ENCODE measurements at places on chromosomes 6 and 20.

GRCh38 chr6:47527274-47527673, 49.7 kb downstream of the CD2AP start:
- H3K27ac ChIP-seq = no peak overlapping the region
- H3K4me3 ChIP-seq = no peak overlapping the region
- H3K27me3 ChIP-seq = no peaks in the 10 kb centered on the region
- no peaks in the 10 kb centered on the region for H3K4me1 ChIP-seq

- no peak for DNase-seq
- no peaks in the 10 kb centered on the region for H3K36me3 ChIP-seq
- no peaks in the 10 kb centered on the region for H3K4me1 ChIP-seq
- no peaks in the 10 kb centered on the region for H3K27me3 ChIP-seq
- no peak overlapping the region for H3K4me3 ChIP-seq
Measured at GRCh38 chr20:24166123-24166381, 177.5 kb upstream of the GGTLC1 start.

GRCh38 chr20:35472209-35472608, 16.8 kb downstream of the CEP250 start:
- H3K27ac ChIP-seq = no peak overlapping the region
- H3K4me1 ChIP-seq = no peaks in the 10 kb centered on the region
- H3K4me3 ChIP-seq = no peak overlapping the region
- no peak for DNase-seq

DNA sequence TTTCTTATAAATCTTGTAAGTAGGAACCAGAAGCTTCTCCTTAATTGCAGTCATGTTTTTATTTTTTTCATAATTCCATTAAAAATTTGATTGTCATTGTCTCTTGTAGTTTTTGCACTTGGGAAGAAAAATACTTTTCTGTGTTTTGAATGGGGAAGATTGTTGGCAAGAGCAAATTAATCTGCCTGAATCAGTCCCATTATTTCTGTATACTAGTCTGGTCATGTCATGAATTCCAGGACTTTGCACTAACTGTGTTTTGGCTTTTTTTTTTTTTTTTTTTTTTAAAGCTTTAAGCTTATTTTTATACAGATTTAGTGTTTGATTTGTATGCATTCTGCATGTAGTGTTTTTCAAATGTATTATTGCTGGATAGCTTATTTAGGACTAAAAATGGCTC, 47.6 kb downstream of the RALGAPB start:
- no peak for DNase-seq
- H3K4me1 ChIP-seq = no peaks in the 10 kb centered on the region
- H3K27ac ChIP-seq = no peak overlapping the region
- H3K4me3 ChIP-seq = no peak overlapping the region
- no peaks in the 10 kb centered on the region for H3K27me3 ChIP-seq

DNA sequence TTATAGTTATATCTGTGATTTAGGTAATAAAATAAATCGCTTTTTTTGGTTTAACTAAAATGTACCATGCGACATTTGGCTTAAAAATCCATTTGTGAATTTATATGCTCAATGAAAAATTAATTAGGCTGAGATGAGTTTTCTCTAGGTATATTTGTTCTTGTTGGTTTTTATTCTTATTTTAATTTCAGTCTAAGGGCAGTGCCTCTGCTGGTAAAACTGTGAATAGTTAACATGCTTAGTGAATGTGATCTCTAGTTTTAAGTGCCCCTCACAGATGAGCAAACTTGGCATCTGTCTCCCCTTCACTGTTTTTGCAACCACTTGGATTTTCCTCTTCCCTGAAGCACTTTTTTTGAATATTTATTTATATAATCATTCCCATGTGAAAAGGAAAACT, 822.7 kb downstream of the GRIK2 start:
- DNase-seq = no peak
- H3K4me3 ChIP-seq = no peak overlapping the region
- no peaks in the 10 kb centered on the region for H3K4me1 ChIP-seq
- H3K36me3 ChIP-seq = no peaks in the 10 kb centered on the region
- no peak overlapping the region for H3K27ac ChIP-seq
- no peaks in the 10 kb centered on the region for H3K27me3 ChIP-seq

GRCh38 chr6:142306736-142307135, 4.9 kb downstream of the ADGRG6 start:
- no peak for DNase-seq
- H3K27me3 ChIP-seq = no peaks in the 10 kb centered on the region
- no peak overlapping the region for H3K4me3 ChIP-seq
- H3K4me1 ChIP-seq = no peaks in the 10 kb centered on the region
